ENCODE measurements at places on chromosomes 2 and 18. TPM values are rescaled to one million over a fixed set of nuclear protein-coding genes. Genes with fewer than 3 reads are reported as not detected.
A peak's percentile ranks its signal among the peaks of the same experiment; 100 is the strongest.

SLC9A4 gene
- total RNA-seq, result not detected

GRCh38 chr2:54962511-54962910 is 87.7 kb downstream of the RTN4 start:
- no peak for ATAC-seq

GRCh38 chr2:231222318-231223000 is 24.0 kb downstream of the ARMC9 start:
- peak; percentile 87 for ATAC-seq

DNA sequence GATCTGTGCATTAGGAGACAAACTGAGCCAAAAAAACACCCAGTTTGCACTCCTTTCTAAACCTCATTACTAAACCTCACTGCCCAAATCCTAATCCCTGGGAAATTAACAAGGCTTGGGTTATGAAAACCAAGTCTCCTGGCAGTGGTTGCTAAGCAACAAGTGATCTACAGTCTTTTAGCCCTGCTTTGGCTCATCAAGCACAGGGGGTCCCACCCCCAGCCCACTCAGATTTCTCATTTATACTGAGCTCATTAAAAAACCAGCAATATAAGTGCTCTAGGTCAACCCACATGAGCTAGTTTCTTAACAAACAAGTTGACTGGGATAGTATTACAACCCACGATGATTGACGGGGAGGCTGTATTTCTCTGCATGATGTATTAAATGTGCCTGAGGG is 18.4 kb downstream of the DNER start:
- ATAC-seq, result no peak

DNA sequence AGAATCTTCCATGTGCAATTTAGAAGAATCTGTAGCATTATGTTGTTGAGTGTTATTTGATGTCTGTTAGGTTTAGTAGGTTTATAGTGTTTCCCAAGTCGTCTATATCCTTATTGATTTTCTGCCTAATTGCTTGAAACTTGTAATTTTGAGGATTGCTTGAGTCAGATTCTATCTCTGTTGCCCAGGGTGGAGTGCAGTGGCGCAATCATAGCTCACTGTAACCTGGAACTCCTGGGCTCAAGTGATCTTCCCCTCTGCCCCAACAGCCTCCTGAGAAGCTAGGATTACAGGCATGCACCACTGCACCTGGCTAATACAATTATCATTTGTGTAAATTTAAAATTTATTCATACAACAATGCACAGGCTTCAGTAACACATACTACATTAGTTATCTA is 3.1 kb upstream of the TCF23 start:
- no peak for ATAC-seq

DNA sequence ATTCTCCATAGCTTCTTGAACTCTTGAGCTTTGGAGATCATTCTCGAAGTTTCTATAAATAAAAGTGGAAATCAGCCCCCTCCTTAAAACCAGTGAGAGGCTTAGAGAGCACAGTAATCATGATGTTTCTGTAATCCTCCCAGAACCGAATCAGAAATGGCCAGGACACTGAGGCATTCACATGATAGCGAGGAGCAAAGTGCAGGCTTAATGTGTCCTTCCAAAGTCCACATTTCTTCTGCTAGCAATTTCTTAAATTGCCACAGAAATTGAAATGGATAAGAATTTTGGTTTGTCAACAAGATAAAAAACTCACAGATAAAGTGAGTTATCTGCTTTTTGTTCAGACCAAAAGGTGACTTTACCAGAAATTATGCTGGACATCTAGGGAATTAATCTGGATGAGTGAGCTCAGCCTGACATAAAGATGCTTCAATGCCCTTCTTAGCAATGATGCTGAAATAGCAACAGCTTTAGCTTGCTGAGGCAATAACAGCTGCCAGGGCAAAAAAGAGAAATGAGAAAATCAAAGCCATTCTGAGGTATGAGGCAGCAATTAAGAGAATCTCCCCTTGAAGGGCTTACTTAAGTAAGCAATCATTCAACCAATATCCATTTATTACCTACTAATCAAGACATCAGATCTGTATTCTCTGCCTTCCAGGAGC is 82.4 kb upstream of the PHLPP1 start:
- ATAC-seq, result no peak

DNA sequence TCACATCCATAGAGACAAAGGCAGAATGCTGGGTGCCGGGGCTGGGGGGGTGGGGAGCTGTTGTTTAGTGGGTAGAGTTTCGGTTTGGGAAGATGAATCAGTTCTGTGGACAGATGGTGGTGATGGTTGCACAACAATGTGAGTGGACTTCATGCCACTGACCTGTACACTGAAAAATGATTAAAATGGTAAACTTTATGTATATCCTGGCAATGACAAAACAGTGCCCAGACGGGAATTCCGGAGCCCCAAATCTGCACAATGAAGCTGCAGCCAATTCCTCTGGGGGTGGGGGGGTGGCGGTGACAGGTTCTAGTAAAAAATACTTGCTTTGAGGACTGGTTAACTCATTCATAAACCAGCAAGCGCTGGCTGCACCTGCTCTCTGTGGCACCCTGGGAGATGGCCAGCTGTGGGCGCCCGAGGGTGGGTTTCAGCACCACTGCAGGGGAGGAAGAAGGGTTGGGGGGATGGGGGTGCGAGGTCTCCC is 81.8 kb upstream of the HPCAL1 start:
- no peak for ATAC-seq

- no peak for ATAC-seq
Observed at GRCh38 chr2:149375801-149376361, 45.5 kb downstream of the LYPD6 start.

- ATAC-seq, result no peak
Observed at GRCh38 chr2:222212571-222212970, 86.2 kb downstream of the PAX3 start.

DNA sequence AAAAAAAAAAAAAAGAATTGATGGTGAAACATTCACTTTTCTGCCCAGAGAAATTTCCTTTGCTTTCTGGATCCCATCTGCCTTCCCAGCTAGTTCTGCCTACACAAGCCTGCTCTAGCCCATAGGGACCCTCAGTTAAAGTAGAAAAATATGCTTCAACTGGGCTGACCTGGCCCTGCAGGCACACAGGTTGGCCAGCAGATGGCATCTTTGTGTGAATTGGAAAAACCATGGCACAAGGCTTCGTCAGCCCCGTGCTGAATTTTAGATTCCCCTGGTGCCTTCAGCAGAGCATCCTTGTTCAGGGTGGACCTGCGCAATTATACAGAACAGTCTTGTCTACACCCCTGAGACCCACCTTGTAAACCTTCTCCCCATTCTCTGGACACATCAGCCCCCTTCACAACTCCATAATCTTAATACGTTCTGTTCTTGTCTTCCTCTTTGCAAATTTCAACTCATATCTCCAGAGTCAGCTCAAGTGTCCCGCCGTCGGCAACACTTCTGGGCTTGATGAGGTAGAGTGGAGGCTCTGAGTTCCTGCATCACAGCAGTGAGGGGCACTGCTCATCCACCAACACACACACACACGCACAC is 114.5 kb downstream of the INSIG2 start:
- ATAC-seq, result no peak

NCKAP5 gene
- 0.16 TPM for total RNA-seq

HJURP gene
- total RNA-seq, result 2.5 TPM

PUM2 gene
- total RNA-seq, result 140 TPM

GRCh38 chr2:238965371-238966071 is 117.6 kb downstream of the TWIST2 start:
- no peak for ATAC-seq
